G401 (cell line): ENCODE measurements at places on chromosomes 5 and 9. TPM values are rescaled to one million over a fixed set of nuclear protein-coding genes. Genes with fewer than 3 reads are reported as not detected.

GRCh38 chr5:163565931-163566608, 60.7 kb downstream of the MAT2B start:
- DNase-seq: peak; percentile 71

Gene CCNO
- total RNA-seq: 0.74 and 3.8 TPM in 2 replicates

GRCh38 chr9:1100201-1100600, 50.0 kb downstream of the DMRT2 start:
- no peak for DNase-seq

Gene TTC23L
- not detected in 2 replicates for total RNA-seq

DNA sequence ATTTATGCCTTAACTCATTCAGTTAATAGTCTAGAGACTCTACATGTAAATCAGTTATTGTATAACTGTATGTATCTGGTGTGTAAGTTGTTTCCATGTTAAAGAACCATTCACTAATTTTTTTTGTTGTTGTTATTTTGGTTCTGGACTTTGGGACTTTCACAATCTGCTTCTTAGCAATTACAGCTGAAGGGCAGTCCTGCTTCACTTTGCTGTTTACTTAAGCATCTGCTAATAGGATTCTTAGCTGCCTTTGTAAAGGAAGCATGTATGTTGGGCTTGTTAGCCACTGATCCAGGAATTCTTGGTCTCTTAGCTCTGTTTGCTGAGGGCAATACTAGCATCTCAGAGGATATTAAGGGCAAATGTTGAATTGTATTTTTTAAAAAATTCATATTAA, 97.0 kb downstream of the FOCAD start:
- no peak for DNase-seq

Gene ZNF462
- 0.06 and 0.20 TPM in 2 replicates for total RNA-seq

- DNase-seq: no peak
Measured at GRCh38 chr9:135329571-135330306, 149.8 kb upstream of the PPP1R26 start.

DNA sequence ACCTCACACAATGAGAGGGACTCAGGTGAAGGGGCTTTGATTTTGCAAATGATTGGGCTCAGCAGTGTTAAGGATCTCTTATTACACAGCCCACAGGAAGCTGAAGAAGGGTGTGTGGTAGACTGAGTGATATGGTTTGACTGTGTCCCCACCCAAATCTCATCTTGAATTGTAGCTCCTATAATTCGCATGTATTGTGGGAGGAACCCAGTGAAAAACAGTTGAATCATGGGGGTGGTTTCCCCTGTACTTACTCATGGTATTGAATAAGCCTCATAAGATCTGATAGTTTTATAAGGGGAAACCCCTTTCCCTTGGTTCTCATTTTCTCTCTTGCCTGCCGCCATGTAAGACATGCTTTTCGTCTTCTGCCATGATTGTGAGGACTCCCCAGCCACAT, 132.5 kb upstream of the FBXL7 start:
- DNase-seq: no peak

GRCh38 chr5:171450423-171451331, 31.2 kb downstream of the FGF18 start:
- DNase-seq: no peak

DNA sequence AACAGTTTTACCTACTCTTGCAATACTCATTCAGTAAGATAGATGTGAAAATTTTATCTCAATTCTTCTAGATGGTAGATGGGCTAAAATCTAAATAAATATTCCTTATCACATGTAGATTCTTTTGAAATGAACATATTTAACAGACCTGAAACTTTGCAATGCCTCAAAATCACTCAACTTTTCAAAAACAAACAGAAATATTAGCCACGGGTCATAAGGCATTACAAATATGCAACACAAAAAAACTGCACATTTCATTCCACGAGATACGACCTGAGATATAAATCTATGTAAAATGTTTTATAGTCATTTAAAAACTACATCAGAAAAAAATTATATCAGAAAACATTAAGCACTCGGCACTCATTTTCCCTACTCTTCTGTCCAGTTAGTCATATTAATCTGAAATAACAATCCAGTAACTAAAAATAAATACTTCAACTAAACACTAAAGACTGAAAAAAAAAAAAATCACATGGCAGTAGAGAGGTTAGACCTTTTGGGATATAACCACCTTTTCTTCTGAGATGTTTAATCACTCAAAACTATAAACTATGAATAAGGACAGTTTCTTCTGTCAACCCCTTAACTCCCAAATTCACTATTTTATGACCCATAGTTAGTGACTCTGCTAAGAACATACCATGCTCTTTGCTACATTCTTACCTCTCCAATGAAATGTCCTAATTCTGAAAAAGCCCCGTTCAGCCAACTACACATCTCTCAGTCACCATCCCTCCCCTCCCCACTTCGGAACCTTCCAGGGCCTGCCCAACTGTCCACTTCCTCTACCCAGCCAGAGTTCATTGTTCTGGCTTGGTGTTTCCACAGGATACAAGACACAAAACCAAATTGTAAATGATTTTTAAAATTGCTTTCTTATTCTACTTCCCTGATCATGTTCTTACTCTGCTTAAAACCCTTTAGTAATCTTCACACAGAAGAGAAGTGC, 6.4 kb downstream of the HOMER1 start:
- DNase-seq: peak; percentile 31

Gene OR2K2
- not detected in 2 replicates for total RNA-seq

Gene ARID3C
- total RNA-seq: 1.5 TPM in 1 of 2 replicates, not detected in the other

DNA sequence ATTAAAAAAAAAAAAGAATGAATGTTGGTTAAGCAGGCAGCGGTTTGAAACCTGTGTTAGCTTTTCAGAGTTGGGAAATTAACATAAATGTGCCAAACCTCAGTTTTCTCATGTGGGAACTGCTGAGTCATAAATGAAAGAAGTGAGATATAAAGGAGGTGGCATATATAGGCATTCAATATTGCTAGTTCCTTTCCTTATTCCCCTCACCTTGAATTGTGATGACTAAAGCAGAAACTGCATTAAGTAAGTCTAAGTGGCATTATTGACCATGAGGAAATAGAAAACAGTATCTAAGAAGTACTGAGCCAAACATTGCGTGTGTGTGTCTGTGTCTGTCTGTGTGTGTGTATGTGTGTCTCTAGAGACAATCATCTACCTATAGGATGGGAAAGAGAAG, 691.2 kb downstream of the TLR4 start:
- DNase-seq: no peak

Gene CEP72
- total RNA-seq: 13.9 and 14.5 TPM in 2 replicates

Gene RNF180
- not detected in 2 replicates for total RNA-seq

GRCh38 chr5:65161655-65162054, 320.1 kb downstream of the ADAMTS6 start:
- no peak for DNase-seq

DNA sequence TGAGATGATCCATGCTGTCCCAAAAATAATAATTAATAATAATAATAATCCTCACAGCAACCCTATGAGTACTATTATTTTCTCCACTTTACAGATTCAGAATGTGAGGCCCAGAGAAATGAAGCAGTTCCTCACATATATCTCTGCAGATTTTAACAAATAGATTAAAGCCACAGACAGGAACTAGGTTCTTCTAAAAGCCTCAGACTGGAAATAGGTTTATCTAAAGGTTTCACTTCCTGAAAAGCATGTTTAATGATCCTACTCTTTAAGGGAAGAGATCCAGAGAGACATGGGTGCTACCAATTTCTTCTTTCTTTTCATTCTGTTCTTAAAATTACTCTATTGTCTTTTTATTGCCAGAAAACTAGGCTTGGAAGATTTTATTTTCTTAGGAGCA, 1079.4 kb upstream of the COX7C start:
- no peak for DNase-seq

GRCh38 chr5:54895816-54896341, 89.5 kb downstream of the ESM1 start:
- DNase-seq: peak; percentile 66
